ENCODE measurements at places on chromosomes 1 and 21. TPM values are rescaled to one million over a fixed set of nuclear protein-coding genes. Genes with fewer than 3 reads are reported as not detected.

The LGR6 gene
- total RNA-seq = 0.06 TPM

The TOMM20 gene
- total RNA-seq = 70.5 TPM

The SPATA46 gene
- total RNA-seq = not detected

GRCh38 chr21:37087188-37087587, 14.1 kb downstream of the TTC3 start:
- no peak overlapping the region for H3K27ac ChIP-seq
- no peak for DNase-seq
- peaks cover 14% of the 10 kb centered on the region for H3K4me1 ChIP-seq
- H3K4me3 ChIP-seq = no peak overlapping the region
- no peaks in the 10 kb centered on the region for H3K27me3 ChIP-seq

DNA sequence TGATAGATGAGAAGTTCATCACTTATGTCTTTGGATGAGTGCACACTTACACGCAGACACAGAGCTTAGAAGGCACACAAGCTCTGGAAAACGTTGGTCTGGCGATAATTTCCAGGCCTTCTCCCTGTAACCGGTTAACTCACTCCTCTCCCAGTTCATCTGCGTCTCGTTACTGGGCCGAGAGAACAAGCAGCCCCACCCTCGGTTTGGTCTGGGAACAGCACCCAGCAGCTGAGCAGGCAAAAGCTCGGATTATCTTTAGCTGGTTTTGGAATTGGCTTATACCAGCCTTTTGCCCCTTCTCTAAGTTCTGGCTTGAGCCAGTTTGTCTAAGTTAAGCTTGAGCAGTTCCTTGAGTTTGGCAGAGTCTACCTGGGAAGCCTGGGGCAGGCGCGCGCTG, 27.3 kb upstream of the COL6A1 start:
- no peaks in the 10 kb centered on the region for H3K36me3 ChIP-seq
- no peak for DNase-seq
- no peak overlapping the region for H3K4me3 ChIP-seq
- H3K4me1 ChIP-seq = no peaks in the 10 kb centered on the region
- H3K27me3 ChIP-seq = no peaks in the 10 kb centered on the region
- no peak overlapping the region for H3K27ac ChIP-seq

DNA sequence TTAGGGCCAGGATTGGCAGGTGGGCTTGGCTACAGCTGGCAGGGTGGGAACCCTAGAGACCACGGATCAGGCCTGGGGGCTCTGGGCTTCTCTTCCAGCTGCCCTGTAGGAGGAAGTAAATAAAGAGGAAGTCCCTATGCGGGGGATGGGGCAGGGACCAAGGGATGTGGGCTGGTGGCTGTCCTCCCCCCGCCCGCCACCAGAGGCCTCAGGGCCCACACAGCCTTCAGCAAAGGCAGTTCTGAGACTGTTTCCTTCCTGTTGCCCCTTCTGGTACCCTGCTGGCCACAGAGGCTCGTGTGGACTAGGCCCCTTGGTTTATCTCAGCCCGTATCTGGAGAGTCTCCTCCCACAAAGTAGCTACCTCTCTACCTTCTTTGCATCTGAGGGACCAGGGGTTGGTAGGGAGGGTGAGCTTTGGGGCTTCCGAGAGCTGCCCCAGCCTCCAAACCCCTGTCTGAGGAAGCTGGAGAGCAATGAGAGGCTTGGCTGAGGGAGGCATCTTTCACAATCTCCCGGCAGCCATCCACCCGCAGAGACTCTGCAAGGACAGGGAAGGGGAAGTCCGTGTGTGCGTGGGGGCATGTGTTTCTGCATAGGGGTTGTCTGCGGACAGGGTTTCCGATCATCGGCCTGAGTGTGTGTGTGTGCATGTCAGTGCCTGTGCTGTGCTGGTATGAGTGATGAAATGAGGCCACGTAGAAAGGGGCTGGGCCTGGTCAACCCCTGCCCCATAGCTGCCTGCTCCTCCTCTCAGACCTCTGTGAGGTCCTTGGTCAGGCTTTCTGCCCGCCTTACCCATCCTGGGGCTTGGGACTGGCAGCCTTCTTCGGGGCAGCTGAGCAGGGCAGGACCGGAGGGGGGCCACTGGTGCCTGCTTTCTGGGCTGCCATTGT, 12.5 kb downstream of the RPS6KA1 start:
- no peak overlapping the region for H3K4me3 ChIP-seq
- peaks cover 4% of the 10 kb centered on the region for H3K36me3 ChIP-seq
- no peaks in the 10 kb centered on the region for H3K27me3 ChIP-seq

- DNase-seq = no peak
- H3K27ac ChIP-seq = no peak overlapping the region
- no peaks in the 10 kb centered on the region for H3K4me1 ChIP-seq
Observed at GRCh38 chr1:234849832-234850231, 239.9 kb upstream of the IRF2BP2 start.

DNA sequence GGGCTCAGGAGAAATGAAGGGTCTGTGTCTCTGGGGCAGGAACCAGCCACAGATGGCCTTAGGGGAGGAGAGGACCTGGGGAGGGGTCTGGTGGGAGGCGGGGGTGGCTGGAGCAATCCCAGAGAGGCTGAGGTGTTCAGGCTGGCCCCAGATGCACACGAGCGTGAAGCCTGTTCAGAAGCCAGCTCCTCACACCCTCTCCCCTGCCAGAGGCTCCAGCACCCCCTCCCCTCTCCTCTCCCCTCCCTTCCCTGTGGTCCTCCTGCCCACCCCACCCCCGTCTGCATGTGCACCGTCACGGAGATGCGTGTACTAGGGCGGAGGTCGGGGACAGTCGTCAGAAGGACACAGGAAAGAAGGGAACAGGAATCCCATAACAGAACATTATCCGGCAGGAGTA, 115.0 kb upstream of the COL6A1 start:
- no peaks in the 10 kb centered on the region for H3K4me1 ChIP-seq
- no peak overlapping the region for H3K4me3 ChIP-seq
- no peaks in the 10 kb centered on the region for H3K27me3 ChIP-seq
- DNase-seq = no peak
- no peak overlapping the region for H3K27ac ChIP-seq

- H3K4me3 ChIP-seq = no peak overlapping the region
- no peaks in the 10 kb centered on the region for H3K27me3 ChIP-seq
- DNase-seq = no peak
- H3K36me3 ChIP-seq = no peaks in the 10 kb centered on the region
Observed at GRCh38 chr1:94413311-94413710, 4.9 kb upstream of the ABCD3 start.

DNA sequence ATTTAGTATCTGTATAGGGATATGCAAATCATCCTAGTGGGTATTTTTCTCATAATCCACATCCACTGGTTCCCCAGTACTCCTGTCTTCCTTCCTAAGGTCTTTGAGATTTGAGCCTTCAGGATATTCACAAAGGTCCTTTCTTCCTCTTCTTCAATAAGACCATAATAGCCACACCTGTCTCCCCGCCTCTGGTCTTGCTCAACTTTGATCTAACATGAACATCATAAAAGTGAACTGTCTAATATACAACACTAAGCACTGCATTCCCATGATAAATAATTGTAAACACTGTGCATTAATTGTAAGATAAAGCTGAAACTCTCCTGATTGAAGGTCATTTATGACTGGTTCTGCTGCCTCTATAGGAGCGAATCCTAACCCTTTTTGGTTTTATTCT, 184.6 kb downstream of the DENND1B start:
- peaks cover 7% of the 10 kb centered on the region for H3K4me1 ChIP-seq
- no peaks in the 10 kb centered on the region for H3K27me3 ChIP-seq
- DNase-seq = no peak
- no peak overlapping the region for H3K27ac ChIP-seq

DNA sequence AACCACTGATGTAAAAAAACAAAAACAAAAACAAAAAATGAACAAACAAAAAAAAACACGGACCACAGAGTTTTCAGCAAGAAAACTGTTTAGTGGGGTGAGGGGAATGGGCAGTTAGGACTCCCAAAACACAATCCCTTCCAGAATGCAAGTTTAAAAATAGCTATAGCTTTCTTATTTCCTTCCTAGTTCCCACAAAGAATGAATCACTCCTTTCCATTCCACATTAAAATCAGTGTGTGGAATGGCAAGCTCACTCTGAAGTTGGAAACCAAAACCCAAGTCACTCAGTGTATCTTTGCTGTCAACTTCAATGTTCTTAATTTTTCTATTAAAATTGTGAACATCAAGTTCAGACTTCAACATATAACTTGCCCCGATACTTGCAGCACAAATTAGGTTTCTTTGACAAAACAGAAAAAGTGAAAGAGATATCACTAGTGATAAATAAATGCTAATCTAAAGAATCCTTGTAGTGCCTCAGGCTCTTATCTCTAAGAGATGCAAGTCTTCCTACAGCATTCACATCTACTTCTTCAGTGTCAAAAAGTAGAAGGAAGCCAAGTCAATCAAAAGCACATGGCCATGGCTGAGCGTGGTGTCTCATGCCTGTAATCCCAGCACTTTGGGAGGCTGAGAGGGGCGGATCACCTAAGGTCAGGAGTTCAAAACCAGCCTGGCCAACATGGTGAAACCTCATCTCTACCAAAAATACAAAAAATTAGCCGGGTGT, 45.5 kb downstream of the TOR3A start:
- H3K27me3 ChIP-seq = no peaks in the 10 kb centered on the region
- H3K4me3 ChIP-seq = no peak overlapping the region
- H3K27ac ChIP-seq = no peak overlapping the region
- no peak for DNase-seq

DNA sequence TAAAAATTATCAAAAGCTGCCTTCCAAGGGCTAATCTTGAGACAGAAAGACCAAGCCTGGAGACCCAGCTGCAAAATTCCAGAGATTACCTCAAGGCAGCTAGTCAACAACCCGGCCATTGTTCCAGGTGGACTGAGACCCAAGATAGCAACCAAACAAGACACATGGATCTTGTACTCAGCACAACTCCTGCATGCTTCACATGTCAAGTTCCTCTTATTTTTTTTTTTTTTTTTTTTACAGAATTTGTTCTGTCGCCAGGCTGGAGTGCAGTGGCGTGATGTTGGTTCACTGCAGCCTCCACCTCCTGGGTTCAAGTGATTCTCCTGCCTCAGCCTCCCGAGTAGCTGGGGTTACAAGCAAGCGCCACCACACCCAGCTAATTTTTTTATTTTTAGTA, 40.1 kb downstream of the CD2 start:
- no peak for DNase-seq
- H3K36me3 ChIP-seq = no peaks in the 10 kb centered on the region
- peaks cover 5% of the 10 kb centered on the region for H3K4me1 ChIP-seq
- H3K27ac ChIP-seq = no peak overlapping the region
- no peaks in the 10 kb centered on the region for H3K27me3 ChIP-seq
- H3K4me3 ChIP-seq = no peak overlapping the region

- DNase-seq = no peak
- H3K36me3 ChIP-seq = no peaks in the 10 kb centered on the region
- H3K27ac ChIP-seq = no peak overlapping the region
- H3K4me3 ChIP-seq = no peak overlapping the region
Observed at GRCh38 chr1:55204997-55205396, 10.2 kb downstream of the USP24 start.

GRCh38 chr1:15445390-15446122, 7.3 kb downstream of the CTRC start:
- no peak overlapping the region for H3K4me3 ChIP-seq
- H3K27me3 ChIP-seq = no peaks in the 10 kb centered on the region
- DNase-seq = peak; percentile 69

DNA sequence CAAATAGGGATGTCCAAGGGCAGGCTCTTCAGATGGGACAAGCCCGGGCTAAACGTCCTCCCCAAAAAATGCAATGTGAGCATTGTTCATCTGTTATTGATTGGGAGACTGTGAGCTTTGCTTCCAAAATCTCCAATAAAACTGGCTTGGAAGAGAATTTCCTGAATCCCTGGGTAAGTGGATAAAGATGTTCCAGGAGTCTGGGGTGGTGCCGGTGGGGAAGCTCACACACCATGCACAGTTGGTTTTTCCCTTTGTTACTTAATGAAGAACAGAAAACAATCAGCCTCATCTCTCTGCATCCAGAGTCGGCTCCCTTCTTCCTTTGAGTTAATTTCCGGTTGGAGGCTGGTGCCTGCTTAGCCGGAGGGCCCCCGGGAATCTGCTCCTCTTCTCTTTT, 72.1 kb upstream of the ZBTB40 start:
- H3K27ac ChIP-seq = no peak overlapping the region
- H3K36me3 ChIP-seq = no peaks in the 10 kb centered on the region
- no peak overlapping the region for H3K4me3 ChIP-seq
- no peak for DNase-seq

- DNase-seq = no peak
- no peak overlapping the region for H3K4me3 ChIP-seq
- no peak overlapping the region for H3K27ac ChIP-seq
- H3K27me3 ChIP-seq = no peaks in the 10 kb centered on the region
Observed at GRCh38 chr1:66302815-66303214, 231.1 kb upstream of the SGIP1 start.

- H3K27me3 ChIP-seq = no peaks in the 10 kb centered on the region
- no peak for DNase-seq
- H3K4me3 ChIP-seq = no peak overlapping the region
- H3K27ac ChIP-seq = no peak overlapping the region
- no peaks in the 10 kb centered on the region for H3K36me3 ChIP-seq
Observed at GRCh38 chr1:161162052-161162451, 2.8 kb downstream of the USP21 start.

DNA sequence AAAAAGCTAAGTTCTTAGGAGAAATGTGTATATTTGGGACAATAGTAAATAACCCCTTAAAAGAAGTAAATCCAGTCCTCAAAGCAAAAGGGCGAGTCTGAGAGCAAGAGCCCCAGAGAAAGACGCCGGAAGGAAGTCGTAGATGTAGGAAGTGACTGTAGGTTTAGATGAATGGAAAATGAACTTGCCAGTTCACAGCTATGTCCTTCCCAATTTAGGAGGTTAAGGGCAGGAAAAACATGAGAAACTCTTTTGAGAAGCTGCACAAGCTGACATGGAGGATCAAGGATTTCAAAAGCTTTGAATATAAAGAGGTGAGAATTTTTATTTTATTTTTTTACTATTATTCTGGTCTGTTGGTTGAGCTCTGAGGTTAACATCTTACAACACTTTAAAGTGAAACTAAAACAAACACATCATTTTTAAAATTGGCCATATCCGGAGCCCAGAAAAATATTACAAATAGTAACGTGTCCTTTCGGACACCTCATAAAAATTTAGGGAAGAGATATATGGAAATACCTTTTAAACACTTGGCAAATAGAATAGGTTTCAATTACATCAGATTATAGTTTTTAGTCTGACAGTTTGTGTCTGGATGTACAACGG, 1178.6 kb downstream of the MRPL39 start:
- no peak overlapping the region for H3K4me3 ChIP-seq
- H3K4me1 ChIP-seq = no peaks in the 10 kb centered on the region
- H3K27ac ChIP-seq = no peak overlapping the region

Data from pancreas (tissue), 10 donors.